Foreskin keratinocyte (primary cell): ENCODE measurements at places on chromosomes 13 and 19. TPM values are rescaled to one million over a fixed set of nuclear protein-coding genes. Genes with fewer than 3 reads are reported as not detected.

Gene OR7A17
- not detected in 2 replicates for total RNA-seq

Gene KCNRG
- 0.49 and 0.61 TPM in 2 replicates for total RNA-seq

DNA sequence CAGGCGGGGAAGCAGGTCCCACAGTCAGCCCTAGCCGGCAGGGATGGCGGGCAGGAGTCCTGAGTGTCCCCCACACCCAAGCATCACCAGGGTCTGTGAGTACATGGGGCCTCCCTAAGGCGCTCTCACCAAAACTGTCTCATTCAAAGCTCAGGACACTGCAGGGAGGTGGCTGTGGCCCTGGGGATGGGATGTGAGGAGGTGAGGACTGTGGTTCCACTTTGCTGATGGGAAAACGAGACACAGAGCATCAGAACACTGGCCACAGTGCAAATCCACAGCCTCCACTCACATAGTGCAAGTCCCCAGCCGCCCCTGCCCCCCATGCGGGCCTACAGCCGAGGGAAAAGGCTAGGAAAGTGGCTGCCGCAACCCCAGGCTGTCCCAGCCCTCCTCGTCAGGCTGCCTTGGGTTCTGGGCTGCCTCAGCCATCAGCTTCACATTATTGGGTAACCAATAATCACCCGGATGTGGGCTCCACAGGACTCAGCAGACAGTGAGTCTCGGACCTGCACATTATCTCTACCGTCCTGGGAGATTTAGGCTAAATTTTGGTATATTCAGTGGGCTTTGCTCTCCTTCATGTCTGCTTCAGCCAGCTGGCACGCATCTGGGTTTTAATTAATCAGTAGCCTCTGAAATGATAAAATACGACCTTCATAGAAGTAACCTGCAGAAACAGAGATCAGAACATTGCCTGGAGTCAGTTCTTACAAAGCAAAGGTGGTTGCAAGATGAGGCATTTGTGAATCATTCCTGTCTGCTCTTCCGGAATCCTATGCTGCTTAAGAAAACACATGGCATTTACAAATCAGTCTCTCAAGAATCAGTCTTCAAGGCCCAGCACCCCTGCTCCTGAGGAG lies 77.0 kb downstream of the SOX1 start:
- DNase-seq, result no peak

Gene TECR
- total RNA-seq, result 137 and 146 TPM in 2 replicates

DNA sequence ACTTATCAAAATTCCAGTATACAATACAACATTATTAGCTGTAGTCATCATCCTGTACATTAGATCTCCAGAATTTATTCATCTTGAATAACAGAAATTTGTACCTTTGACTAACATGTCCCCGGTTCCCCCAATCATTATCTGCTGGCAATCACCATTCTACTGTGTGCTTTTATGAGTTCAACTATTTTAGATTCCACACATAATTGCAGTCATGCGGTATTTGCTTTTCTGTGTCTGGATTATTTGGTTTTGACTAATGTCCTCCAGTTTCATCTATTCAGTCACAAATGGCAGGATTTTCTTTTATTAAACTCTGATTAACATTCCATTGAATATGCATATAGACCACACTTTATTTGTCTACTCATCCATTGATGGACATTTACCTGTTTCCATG lies 530.7 kb upstream of the SLITRK1 start:
- DNase-seq, result no peak
